Astrocyte (in vitro differentiated cells and primary cell): ENCODE measurements at places on chromosomes 11 and 22. TPM values are rescaled to one million over a fixed set of nuclear protein-coding genes. Genes with fewer than 3 reads are reported as not detected.

GRCh38 chr22:39098026-39098425, 982 bp downstream of the APOBEC3H start:
- no peak for DNase-seq

DNA sequence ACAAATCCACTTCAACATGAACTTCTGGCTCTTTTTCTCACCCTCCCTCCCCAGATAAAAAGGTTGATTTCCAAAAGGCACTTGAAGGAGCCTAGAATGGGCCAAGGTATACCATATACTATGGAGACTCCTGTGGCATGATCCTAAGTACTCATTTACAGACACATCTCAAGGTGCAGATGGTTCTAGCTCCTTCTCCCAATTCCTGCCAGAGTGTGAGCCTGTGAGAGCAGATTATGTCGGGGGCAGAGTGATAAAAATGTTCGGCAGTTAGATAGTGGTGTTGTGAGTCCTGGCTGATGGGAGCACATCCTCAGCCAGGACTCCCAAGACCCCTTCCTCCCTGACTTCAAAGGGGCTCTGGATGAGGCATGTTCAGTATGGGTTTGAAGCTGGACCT, 8.2 kb upstream of the SEC14L3 start:
- no peak for DNase-seq

DNA sequence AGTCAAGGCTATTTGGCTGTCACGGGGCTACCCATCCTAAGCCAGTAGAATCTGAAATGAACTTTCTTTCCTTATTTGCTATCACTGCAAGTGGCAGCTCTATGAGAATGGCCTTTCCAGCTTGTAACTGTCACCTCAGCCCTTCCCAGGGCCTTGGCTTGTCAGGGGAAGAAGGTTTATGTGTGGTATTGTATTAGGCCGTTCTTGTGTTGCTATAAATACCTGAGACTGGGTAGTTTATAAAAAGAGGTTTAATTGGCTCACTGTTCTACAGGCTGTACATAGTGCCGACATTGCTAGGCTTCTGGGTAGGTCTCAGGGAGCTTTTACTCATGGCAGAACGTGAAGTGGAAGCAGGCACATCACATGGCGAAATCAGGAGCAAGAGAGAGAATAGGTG, 26.8 kb upstream of the E2F8 start:
- DNase-seq = no peak

DNA sequence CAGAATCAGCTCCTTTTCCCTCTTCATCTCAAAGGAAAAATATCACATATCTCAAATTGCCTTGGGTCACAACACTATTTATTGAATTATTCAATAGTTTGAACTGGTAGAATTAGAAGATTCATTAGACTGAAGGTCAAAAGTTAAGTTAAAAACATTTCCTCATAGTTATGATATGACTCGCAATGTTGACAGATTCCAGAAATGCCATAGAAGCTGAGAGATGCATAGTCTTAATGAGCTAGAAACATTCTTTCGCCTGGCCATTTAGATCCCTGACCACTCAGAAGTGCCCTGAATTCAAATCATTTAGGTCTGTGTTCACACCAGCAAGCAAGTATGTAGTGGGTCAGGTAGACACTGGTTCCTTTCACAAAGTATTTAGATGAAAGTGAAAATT, 44.4 kb downstream of the FAT3 start:
- peak; percentile 75 for DNase-seq

GRCh38 chr11:96342014-96342960, 708 bp downstream of the MAML2 start:
- DNase-seq = peak; percentile 48

DNA sequence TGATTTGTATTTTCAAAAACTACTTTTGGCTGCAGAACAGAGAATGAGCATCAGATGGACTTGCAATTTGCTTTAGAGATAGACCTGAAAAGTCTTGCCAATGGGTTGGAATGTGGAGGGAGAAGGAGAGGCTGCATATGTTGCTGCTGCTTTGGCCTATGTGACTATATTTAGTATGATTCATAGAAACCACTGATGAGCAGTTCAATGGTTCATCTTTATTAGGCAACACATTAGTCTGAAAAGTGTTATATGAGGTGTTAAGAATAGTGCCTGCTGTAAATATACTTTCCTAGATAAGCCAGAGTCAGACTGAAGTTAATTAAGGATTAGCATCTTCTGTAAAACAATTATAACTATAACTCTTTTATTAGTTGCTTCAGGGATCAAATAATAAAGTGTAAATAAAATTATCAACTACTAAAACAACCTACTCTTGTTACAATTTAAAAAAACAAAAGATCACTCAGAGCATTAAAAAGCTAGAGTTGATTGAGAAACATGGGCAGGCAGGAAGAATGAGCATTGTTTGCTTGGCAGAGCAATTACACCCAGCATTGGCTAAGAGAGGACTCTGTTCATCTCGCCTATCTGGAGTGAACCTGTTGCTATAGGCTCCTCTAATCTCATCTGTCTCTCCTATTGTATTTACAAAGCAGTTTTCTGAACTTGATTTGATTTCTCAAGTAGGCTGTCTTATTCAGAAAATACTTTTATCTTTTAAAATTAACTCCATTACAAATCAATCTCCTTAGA, 36.3 kb downstream of the HORMAD2 start:
- DNase-seq = peak; percentile 78

DNA sequence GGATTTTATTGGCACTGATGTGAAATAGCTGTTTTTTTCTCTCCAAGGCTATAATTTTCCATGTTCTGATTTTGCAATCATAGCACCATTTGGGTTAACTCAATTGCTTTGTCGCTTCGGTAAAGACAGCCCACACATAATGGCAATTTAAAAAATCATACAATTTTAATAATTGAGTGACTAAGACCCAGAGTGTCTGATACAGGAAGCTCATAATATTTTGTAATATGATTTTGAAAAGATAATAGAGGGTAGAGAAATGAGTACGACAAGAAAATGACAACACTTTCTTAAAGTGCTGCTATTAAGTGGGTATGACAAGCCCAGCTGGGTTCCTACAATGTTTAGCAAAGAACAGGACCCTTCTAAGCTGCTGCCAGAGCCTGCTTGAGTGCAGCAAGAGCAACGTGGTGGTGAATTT, 439.1 kb downstream of the METTL15 start:
- DNase-seq = no peak

GRCh38 chr11:121870206-121871045, 245.6 kb downstream of the BLID start:
- DNase-seq = peak; percentile 19

DNA sequence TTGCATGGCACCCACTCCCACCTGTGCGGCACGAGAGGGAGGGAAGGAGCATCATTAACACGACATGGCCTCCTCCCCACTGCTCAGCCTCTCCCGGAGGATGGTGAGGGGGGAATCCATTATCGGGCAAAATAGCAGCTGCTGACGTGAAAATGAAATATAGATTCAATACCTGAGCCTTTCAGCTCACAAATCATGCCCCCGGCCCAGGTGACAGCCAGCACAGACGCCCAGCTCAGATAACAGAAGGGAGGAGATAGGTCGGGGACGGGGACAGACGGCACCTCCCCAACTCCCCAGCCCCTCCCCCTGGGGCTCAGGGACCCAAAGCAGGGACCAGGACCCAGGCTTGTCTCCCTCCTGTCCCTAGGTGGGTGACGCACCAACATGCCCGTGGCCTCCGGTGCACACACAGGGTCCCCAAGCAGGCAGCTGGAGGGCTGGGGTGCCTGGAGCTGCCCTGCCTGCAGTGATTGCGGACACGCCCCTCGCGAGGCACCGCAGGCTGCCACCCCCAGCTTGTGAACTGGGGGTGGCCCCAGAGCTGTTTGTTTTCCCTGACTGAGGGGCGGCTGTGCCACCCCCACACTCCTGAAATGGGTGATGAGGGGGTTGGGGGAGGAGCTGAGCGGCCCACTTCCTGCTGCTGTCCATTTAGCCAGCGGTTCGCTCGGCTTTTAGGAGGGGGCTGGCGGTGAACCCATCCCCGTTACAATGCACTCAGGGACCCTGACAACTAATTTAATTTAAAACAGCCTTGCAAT, 31.7 kb downstream of the FLRT1 start:
- no peak for DNase-seq

DNA sequence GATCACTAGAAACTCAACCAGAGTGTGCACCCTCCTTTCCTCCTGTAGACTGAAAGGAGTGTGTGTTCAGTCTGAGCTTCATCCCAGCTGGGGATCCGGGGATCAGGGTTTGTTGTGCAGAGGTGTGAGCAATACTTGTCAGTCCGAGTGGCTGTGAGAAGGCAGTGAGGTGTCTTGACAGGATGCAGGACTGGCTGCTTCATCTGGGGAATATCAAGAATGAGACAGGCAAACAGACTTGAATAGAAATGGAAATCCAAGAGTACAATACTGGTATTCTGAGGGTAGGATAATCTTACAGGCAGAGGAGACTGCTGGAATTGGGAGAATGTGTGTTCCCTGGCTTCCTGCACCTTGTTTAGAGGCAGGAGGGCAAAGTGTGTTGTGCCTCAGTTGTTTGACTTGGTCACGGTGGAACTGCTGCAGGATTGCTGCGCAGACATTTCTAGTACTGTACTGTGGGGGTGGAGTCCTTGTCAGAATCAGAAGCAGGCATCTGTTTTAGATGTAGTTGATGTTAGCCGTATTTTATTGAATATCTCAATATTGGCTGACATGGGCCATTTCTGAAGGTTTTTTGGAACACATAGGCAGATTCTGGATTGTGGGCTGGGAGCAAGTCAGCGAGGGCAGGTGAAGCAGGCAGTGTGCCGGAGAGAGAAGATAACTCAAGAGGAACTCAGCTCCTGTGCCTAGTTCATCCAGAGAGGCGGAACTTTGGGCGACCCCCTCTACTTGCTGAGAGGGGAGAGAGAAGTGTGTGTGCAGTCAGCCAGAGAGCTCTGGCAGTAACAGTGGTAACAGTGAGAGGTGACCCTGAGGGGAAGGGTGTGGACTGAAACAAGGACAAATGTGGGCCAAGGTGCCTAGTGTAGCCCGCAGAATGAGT, 27.1 kb upstream of the GRK2 start:
- DNase-seq = no peak

- no peak for DNase-seq
Observed at GRCh38 chr11:112644410-112645131, 316.6 kb upstream of the NCAM1 start.

DNA sequence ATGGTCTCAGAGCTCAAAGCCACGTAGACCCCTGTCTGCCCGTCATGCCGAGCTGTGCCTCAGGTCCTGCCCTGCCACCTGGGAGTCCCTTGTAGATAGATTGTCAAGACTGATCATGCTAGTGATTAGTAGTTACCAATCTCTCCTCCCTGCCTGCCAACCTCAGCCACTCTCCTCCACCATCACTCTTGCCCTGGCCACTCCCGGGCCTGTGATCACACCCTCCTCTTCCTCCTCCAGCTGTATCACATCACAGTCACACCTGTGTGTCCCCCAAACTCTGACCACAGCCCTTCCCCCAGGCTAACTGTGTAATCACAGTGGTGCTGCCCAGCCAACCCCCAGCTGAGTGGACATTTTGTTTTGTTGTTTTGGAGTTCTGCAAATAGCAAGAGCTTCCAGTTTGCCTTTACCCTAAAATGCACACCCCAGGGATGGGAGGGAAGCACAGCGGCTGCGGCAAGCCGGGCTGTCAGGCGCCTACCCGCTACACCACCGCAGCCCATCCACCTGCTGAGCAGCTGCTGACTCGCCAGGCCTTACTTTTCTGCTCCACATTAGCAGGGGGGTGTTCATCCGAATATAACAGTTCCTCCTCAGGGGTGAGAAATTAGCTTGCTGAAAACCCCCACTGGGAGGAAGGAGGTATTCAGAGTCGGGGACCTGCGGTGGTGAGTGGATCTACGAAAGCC, 45.8 kb downstream of the LRFN4 start:
- no peak for DNase-seq

DNA sequence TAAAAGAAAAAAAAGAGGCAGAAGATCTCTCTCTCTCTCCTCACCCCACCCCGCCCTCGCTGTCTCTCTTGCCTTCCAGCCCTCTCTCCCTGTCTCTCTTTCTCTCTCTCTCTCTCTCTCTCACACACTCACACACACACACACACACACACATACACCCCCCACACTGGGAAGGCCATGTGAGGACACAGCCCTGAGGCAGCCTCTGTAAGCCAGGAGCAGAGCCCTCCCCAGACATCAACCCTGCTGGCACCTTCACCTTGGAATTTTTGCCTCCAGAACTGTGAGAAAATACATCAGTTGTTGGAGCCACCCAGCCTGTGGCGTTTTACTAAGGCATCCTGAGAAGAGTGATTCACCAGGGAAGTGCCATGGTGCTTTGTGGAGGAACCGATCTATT, 14.7 kb downstream of the APOL3 start:
- no peak for DNase-seq

DNA sequence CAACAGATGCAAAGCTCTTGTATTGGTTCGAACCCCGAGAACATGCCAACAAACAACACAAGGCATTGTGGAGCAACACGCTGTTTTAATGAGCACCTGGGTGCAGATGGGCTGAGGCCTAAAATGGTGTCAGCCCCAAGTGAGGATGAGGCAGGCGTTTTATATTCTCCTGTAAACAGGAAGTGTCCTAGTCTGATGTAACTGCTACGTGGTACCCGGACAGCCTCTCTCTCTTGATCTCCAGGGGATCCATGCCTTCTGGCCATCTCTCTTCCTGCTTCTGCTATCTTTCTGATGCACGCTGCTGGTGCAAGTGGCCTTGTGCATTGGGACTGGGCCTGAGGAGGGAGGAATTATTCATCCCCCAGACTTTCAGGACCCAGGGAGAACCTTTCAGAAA, 19.4 kb upstream of the VSTM5 start:
- DNase-seq = no peak

- DNase-seq = no peak
Observed at GRCh38 chr22:45848904-45849303, 128.1 kb downstream of the WNT7B start.

- peak; percentile 10 for DNase-seq
Observed at GRCh38 chr11:57251491-57252104, 14.5 kb upstream of the APLNR start.

DNA sequence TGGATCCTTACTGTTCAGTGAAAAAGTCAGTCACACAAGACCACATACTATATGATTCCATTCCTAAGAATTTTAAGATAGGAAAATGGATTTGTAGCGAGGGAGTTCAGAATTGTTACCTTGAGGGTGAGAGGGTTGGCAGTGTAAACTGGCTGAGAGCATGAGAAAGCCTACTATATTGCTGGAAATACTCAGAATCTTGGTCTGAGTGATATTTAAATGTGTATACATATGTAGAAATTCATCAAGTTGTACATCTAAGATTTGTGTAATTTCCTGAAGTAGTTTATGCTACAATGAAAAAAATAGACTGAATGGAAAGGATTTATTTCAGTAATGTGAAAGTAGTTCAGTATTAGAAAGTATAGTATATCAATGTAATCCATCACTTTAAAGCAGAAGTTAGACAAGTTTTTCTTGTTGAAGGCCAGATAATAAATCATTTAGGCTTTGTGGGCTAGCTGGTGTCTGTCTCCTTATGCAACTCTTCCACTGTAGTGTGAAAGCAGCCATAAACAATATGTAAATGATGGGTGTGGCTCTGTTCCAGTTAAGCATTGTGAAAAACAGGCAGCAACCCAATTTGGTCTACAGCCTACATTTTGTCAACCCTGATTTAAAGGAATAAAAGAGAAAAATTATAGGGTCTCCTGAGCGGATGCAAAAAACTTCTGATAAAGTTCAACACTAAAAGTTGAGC, 127.2 kb upstream of the THY1 start:
- DNase-seq = peak; percentile 23

- DNase-seq = no peak
Observed at GRCh38 chr11:75508051-75508561, 17.6 kb downstream of the GDPD5 start.

RNF215 gene
- 24.5 and 28.5 TPM in 2 replicates for total RNA-seq

CD6 gene
- 0.39 and 0.58 TPM in 2 replicates for total RNA-seq

KLHDC7B gene
- total RNA-seq = 0.32 and 1.9 TPM in 2 replicates

TMEM132A gene
- 117 TPM in 2 replicates for total RNA-seq

LYVE1 gene
- total RNA-seq = 0.14 and 0.27 TPM in 2 replicates

P2RY6 gene
- total RNA-seq = 0.14 and 0.75 TPM in 2 replicates

SMDT1 gene
- 29.3 and 31.1 TPM in 2 replicates for total RNA-seq
